ENCODE measurements at places on chromosomes 5 and 9.
A peak's percentile ranks its signal among the peaks of the same experiment; 100 is the strongest.

GRCh38 chr9:4324513-4324912 is 24.6 kb upstream of the GLIS3 start:
- DNase-seq, result no peak

- no peak for DNase-seq
These were observed 4.5 kb upstream of the FXN start for GRCh38 chr9:69030851-69031645.

DNA sequence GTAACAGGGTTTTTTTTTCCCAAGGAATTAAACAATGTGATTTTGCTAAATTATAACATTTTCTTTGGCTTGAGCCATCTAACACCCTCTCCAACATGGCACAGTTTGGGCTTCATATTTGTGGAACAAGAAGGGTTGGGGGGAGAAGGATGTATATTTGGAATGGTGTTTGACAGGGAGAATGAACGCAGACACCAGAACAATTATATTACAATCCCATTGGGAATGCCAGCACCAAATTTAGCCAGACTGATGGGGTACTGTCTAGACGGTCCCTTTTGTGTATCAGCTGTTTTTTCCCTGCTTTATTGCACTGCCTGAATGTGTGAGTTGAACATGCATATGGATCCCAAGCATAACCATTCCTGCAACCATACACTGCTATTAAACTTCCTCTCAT is 130.9 kb upstream of the TMEM161B start:
- no peak for DNase-seq

DNA sequence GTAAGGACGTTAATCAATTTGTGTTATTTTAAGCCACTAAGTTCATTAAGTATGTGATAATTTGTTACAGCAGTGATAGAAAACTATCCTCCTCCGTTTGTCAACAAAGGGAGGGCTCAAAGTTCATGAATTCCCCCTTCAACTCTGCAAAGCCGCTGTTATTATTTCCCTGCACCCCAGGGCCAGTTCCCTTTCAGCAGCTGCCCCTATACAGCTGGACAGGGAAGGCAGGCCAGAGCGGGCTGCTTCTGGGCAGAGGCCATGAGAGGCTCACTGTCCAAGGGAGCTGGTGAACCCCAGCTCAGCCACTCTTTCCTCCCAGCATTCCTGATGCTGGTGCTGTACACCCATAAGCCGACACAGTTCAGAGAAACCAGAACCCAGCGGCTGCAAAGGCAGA is 102.4 kb upstream of the GPR151 start:
- DNase-seq, result no peak

DNA sequence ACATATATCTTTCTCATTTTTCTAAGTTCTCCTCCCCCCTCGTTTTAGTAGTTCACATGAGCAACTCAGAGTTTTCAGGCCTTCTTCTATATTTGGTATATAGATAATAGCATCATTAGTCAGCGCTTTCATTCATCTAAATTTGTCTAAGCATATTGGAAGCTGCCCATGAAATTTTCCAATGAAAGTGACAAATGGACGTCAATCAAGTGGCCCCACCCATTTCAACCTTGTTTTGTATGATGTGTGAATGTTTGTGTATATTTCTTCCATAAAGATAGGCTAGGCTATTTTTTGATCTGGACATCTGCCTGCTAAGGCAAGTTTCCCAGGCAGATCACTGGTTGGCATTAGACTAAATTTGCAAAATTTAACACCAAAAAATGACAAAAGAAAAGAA is 104.0 kb upstream of the SSBP2 start:
- DNase-seq, result no peak

- DNase-seq, result no peak
These were observed 273.2 kb downstream of the SMARCA2 start for GRCh38 chr9:2288309-2288708.

DNA sequence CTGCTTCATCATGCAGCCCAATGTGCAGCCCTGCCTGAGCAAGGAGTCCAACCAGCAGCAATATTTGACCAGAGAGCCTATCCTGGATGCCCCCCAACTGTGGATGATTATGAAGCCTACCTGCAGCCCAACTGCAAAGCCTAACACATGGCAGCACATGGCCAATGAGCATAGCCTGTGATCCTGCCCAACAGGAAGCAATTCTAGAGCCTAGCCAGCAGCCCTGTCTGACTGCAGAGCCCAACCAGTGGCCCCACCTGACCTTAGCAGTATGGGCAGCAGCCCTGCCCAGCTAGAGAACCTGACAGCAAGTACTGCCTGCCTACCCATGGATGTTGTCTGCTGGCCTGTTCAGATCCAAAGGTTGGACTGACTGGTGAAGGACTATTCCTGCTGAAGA is 97.3 kb upstream of the SH3GL2 start:
- no peak for DNase-seq

GRCh38 chr5:180613814-180614188 is 22.5 kb upstream of the SCGB3A1 start:
- no peak for DNase-seq

GRCh38 chr5:135215617-135216470 is 181.8 kb upstream of the PITX1 start:
- no peak for DNase-seq

DNA sequence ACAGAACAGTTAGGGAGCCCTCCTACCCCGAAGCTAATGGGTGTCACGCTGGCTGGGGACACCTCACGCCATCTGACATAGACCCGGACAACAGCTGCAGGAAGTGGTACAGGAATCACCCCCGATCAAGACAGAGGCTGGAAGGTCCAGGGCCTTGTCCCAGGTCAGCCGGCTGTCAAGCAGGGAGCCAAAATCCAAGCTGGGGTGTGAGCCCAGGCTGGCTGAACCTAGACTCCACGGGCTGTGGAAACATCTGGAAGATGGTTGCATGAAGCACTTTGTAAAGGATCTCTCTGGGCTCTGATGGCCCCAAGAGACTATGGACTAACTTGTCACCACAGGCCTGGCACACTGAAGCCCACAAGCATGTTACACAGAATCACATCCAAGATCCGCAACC is 68.9 kb upstream of the STXBP1 start:
- no peak for DNase-seq

GRCh38 chr9:14482856-14483255 is 168.9 kb upstream of the NFIB start:
- DNase-seq, result no peak

- DNase-seq, result peak; percentile 91
These were observed 9.1 kb downstream of the MAN1B1 start for GRCh38 chr9:137095664-137096517.

DNA sequence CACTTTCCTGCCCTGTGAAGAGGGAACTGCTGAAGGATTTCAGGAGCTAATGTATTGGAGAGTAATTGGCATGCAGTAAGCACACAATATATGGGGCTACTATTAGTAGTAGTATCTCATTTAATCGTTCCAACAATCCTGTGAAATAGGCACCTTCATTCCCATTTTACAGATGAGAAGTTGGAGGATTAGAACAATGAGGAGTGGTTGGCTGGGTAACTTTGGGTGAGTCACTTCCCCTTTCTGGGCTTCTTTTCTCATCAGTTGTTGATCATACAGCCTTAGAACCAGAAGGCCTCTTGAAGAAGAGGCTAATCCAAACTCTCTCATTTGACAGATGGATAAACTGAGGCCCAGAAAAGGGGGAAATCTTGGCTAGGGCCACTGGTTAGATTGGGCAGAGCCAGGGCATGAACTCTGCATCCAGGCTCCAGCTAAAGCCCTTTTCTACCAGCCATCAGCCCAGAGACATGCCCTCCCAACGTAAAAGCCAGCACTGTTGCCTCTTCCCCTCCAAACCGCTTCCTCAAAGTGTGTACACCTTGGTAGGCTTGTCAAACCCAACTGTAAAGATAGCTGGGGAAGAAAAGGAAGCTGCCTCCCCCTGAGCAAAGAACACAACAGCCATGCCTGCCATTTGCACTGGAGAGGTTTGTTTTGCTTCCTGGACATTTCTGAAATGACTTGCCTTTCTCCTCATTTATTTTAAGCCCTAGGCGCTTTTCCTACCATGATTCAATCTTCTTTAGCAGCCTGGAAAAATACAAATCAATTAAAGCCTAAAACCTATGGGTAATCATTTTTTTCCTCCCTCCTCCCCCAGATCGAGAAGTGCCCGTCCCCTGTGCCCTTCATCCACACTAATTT is 992 bp downstream of the SPACA9 start:
- DNase-seq, result peak; percentile 91

- no peak for DNase-seq
These were observed 144.4 kb downstream of the SLC12A2 start for GRCh38 chr5:128228008-128228407.

DNA sequence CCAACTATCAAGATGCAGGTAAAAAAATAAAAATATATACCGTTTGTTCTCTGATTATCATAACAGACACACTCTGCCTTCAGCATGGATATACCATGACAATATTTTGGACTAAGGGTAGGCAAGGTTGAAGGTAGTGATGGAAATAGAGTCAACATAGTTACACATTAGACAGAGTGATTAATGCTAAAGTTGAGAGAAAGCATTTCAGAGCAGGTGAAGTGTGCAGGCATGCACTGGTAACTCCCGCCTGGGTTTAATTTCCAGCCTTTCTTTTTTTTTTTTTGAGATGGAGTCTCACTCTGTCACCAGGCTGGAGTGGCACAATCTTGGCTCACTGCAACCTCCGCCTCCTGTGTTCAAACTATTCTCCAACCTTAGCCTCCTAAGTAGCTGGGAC is 458.5 kb downstream of the TLR4 start:
- no peak for DNase-seq

DNA sequence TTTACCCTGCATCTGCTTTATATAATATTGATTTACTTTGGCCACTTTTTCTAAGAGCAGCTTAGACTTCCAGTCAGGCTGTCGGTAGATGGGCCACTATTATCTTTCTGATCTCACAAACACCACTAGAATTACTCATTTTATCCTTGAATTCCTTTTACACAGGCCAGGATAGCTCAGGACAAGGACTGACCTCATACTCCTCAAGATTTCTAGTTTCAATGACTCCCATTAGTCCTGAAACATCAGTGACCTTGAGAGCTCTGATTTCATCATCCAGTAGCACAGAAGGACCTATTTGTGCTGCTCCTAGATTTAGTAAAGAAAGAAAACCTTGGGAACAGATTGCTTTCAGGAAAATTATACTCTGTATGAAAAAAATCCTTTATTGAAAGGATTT is 727.9 kb upstream of the PTPRD start:
- no peak for DNase-seq

DNA sequence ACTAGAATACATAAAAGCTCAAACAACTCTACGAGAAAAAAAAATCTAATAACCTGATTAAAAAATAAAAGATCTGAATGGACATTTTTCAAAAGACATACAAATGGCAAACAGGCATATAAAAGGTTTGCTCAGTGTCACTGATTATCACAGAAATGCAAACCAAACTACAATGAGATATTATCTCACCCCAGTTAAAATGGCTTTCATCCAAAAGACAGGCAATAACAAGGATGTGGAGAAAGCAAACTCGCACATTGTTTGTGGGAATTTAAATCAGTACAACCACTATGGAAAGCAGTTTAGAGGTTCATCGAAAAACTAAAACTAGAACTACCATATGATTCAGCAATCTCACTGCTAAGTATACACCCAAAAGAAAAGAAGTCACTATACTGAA is 20.8 kb downstream of the UGT3A2 start:
- DNase-seq, result no peak

DNA sequence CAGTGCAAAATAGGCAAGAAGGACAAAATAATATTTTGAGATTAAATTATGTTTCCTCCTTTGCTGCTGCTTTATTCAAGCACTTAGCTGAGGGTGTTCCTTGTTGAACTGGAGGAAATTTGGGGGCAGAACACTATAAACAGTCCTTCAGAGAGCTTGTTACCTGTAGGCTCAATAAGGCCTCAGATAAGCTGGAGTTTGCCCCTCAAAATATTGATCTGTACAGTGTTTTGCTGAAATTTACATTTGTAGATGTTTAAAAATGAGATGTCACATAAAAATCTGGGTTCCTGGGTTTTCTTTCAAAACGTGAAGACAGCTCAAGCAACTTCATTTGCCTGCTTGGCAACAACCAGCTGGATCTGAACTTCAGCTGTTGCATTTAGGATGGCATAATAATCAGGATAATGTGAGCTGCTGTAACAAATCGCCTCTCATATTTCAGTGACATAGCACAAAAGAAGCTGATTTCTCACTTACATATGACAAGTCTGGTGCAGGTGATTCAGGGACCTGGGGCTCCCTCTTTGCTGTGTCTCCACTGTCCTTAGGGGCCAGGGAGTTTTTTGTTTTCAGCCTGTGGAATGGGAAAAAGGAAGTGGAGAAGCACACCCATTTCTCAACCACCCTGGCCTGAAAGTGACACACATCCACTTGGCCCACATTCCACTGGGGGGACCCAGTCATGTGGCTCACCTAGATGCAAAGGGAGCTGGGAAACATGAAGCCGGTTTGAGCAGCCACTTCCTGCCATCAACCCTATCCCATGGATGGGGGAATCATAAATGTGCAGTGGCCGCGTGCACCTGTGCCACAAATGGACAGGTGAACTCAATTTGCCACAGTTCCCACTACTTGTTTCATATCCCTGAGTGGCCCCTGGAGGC is 2.4 kb upstream of the PSAT1 start:
- DNase-seq, result no peak

DNA sequence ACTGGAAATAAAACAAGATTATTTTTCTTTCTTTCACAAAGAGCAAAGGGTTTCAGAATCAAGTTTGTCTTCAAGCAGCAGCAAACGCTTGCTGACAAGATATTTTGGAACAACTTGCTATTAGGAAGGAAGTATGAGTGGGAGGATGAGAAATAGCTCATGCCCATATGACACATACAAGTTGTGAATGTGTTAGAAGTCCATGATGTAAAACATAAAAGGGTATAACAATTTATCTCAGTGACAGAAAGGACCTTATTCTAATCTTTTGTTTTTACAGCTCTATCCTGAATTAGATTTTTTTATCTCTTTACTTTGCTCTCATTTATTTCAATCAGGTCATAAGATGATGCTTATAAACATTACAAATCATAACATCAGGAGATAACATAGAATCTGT is 516.6 kb upstream of the MEF2C start:
- DNase-seq, result no peak

- no peak for DNase-seq
These were observed 7.3 kb downstream of the CORO2A start for GRCh38 chr9:98185021-98185567.

DNA sequence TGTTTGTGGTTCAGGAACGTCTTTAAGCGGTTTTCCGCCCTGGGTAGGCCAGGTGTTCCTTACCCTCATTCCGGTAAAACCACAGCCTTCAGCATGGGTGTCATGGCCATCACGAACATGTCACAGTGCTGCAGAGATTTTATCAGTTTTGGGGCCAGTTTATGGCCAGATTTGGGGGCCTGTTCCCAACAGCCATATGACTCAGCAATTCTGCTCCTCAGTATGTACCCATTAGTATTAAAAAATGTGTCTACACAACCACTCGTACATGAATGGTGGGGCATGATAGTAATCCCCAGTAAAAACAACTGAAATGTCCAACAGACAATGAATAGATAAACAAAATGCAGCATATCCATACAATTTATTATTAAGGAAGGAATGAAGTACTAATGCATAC is 51.9 kb upstream of the TTC23L start:
- DNase-seq, result peak; percentile 20

- DNase-seq, result peak; percentile 66
These were observed 50.5 kb downstream of the COMMD10 start for GRCh38 chr5:116135344-116135743.

Measured in Jurkat, Clone E6-1 (cell line).